ENCODE measurements at places on chromosomes 4 and X.

DNA sequence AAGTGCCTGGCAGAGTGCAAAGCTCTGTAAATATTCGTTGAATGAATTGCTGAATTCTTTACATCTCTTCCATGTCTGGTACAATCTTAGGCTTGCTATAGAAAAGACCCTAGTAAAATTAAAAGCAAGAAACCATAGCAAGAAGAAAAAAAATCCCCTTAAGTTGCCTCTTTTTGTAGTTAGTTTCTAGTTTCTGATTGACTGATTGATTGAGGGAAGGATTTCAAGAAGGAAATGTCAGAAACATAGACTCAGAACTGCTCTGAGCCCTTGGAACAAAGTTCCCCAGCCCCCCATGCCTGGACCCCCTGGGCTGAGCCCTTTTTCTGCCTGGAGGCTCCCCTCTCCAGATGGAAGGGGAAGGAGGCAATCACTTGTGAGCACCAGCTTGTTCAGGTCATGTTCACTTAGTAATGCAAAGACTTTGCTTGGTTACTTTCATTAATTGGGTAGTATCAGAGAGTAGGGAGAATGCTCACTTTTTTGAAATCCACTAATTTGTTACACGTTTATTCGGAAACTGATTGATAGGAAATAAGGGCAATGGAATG is 35.6 kb downstream of the DAPP1 start:
- no peak for DNase-seq

- DNase-seq = no peak
Observed at GRCh38 chrX:24410514-24411189, 50.2 kb downstream of the SUPT20HL1 start.

GRCh38 chr4:88283661-88284438 is 511 bp downstream of the PPM1K start:
- peak; percentile 54 for DNase-seq

GRCh38 chr4:95839891-95840290 is at the start of gene PDHA2:
TSS of gene PDHA2 (plus strand) at chr4:95840093. CDS start at chr4:95840151, 58 bp downstream.
- DNase-seq = no peak

- DNase-seq = peak; percentile 49
Observed at GRCh38 chr4:78517050-78517652, 34.4 kb upstream of the ANXA3 start.

GRCh38 chrX:34578237-34578636 is 78.8 kb downstream of the TMEM47 start:
- DNase-seq = peak; percentile 52

DNA sequence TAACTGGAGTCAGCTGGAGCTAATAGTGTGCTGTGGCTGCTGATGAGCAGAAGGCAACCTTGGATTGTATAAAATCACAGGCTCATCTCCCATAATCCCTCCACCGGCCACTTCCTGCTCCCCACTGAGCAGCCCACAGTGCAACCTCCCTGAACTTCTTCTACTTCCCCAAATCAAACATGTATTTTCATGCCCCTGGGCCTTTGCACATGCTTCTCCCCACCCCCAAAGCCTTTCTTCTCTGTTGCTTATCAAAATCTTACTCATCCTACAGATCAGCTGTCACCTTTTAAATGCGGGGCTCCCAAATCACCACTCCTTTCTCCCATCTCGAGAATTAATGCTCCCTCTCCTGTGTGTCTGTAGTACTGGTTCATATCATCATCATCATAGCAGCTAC is 35.8 kb downstream of the RHOH start:
- no peak for DNase-seq

DNA sequence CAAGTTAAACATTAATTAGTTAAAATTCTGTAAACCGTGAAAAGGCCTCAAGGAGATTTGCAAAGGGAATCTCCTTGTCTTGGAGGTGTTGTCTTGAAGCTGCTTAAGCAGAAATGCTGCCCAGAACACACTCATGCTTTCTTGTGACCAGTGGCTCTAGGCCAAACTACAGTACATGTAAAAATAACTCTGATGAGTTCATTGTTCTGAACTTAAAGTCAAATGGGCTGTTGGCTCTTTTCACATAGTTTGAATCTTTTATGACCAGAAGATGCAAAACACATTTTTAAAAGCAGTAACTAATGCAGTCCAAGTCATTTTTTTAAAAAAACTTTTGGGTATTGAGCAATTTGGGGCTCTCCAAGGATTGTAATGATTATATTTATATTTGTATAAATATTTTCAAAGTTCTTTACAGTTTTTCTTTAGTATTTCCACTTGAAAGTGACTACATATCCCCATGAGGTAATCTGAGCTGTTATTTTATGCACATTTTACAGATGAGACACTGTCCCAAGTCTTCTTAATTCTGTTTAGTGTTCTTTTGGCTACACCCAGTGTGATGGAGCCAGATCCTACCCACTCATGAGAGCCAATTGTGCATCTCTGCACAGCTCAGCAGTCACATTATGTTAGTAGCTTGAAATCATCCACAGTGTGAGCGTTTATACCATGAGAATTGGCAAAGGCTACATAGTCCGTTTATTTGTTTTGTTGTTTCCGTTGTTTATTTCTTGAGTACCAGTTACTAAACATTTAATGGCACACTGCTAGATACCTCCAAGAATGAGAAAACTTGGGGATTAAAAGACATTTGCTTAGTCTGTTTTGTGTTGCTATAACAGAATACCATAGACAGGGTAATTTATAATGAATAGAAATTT is 112.8 kb upstream of the ATXN3L start:
- DNase-seq = peak; percentile 98

DNA sequence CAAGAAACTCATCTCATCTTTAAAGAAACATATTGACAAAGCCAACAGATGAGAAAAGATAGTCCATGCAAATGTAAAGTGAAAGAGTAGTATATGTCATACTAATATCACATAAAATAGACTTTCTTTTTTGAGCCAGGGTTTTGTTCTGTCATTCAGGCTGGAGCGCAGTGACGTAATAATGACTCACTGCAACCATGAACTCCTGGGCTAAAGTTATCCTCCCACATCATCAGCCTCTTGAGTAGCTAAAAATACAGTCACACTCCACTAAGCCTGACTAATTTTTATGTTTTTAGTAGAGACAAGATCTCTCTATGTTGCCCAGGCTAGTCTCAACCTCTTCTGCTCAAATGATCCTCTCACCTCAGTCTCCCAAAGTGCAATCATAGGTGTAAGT is 51.8 kb upstream of the TRAM1L1 start:
- peak; percentile 12 for DNase-seq

- peak; percentile 79 for DNase-seq
Observed at GRCh38 chr4:176193938-176194337, 1.4 kb downstream of the SPATA4 start.

DNA sequence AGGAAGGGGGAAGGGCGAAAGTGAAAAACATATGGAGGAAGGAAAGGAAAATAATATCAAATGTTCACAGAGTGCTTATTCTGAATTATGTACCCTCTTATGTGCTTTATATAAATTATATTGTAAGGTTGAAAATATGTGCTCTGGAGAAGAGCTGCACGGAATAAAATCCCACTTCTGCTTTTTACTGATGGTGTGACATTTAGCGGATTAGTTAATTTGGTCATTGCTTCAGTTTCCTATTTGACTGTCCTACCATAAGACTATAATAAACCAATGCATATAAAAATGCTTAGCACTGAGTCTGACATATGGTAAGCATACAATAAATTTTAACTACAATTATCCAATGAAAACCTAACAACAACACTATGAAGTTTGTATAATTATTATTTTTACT is 86.2 kb downstream of the NPFFR2 start:
- no peak for DNase-seq

DNA sequence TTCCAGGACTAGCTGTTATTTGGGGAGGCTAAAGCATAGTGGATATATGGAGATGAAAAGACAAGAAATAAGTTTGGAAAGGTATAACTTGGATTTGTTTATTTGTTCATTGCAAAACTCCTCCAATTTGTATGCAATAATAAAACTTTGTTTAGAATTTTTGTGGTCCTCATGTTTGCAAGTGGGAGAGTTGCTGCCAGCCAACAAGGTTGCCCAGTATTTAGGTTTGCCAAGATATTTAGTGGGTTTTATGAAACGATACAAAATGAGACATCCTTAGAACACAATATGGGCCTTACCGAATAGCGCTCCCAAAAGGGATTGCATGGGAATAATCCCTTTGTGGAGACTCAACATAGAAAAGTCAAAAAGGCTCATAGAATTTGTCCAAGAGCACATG is 162.1 kb downstream of the INPP4B start:
- DNase-seq = peak; percentile 67

GRCh38 chr4:52627876-52628275 is 31.2 kb downstream of the USP46 start:
- DNase-seq = peak; percentile 63

- no peak for DNase-seq
Observed at GRCh38 chr4:6500481-6501140, 28.2 kb upstream of the PPP2R2C start.

DNA sequence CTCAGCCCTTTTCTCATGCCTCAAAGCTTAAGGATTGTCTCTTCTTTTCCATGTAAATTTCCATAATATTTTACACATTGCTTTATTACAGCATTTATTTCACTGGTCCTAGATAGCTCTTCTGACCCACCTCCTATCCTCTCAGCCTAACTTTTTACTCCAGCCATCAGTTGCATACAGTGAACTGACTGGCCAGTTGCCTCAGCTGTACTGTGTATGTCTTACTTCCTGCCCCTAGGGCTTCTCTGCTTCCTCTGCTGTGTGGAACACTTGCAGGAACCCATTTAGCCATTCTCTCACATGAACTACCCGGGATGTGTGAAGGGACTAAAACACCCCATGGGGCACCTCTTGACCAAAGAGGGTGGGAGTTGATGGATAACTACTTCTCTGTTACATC is 18.0 kb downstream of the C4orf33 start:
- DNase-seq = no peak

DNA sequence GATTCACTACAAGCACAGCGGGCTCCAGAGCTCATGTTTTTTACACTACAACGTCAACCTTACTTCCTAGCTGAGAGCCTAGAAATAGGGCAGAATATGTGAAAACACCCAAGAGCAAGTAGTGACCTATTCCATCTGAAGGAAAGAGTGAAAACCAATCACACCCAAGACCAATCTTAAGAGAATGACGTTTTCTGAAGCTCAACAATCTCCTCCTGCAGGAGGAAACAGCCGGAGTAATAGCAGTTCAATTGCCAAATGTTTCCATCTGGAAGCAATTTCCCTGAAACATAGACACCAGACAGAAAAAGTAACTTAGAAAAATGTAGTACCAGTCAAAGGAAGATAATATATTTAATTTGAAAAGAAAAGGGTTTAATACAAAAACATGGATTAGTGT is 142.4 kb downstream of the ANXA5 start:
- peak; percentile 66 for DNase-seq

- DNase-seq = no peak
Observed at GRCh38 chr4:121379276-121379675, 1.5 kb downstream of the QRFPR start.

DNA sequence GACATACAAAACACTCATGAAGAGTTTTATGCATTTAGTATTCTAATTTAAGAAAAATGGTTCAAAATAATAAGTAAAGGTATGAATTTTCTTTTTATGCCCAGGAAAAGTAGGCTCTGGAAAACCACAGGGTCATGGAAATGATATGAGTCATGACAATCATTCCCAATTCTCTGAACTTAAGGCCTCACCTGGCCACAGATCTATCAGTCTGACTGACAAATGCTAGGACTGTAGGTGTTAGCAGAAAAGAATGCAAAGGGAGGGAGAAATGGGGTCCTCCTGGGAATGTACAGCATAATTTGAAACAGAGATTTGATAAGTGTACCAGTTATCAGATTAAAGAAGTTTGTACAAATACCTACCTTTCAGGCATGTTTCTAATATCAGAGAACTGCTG is 270.5 kb upstream of the ARSJ start:
- no peak for DNase-seq
